ENCODE measurements at places on chromosomes 1 and 21.
A peak's percentile ranks its signal among the peaks of the same experiment; 100 is the strongest.

DNA sequence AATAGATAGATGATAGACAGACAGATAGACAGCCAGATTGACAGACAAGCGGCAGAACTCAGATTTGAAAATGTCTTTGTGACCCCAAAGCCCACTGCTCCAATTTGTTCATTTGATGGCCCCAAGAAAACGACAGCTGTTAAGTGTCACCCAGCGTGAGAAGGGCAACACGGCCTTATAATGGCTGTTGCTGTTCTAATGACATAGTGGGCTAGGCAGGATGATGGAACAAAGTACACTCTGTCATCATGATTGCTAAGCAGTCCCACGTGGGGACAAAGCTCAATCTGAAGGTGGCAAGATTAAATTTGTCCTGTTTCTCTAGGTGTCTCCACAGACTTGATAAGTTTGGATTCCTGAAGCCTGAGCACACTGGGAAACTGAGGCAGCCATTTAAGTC, 112.9 kb downstream of the DAB1 start:
- no peak for DNase-seq

- DNase-seq: no peak
Measured at GRCh38 chr1:10415211-10415930, 14.9 kb upstream of the CENPS start.

DNA sequence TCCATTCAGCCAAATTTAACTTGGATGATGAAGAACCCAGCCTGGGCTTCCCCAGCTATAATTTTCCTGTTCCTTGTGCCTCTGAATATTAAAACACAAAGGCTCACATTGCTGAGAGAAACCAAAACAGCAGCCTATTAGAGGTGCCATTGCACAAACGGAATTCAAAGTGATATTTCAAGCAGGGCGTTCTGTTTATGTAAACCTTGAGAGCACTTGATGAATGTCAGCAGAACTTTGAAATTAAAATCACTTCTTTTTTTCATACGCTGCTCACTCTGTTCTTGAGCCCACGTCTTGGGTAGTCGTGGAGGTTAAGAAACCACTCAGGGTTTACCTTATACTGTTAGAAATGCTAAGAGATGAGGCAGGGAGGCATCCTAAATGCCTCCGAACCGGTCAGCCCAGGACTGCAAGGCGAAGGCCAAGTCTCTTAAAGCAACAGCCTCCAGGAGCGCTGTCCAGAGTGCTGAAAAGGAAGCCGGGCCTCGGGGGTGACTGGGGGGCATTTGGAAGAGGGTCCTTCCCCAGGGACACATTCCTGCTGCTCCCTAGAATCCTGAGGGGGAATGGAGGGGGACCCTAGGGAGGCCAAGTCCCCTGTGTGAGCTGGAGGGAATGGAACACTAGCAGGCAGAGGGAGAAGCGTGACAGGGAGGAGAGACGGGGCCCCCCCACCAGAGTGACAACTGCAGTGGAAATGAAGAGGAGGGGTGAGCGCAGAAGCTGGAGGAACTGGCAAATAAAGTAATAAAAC, 154.8 kb upstream of the VAMP3 start:
- peak; percentile 22 for DNase-seq

DNA sequence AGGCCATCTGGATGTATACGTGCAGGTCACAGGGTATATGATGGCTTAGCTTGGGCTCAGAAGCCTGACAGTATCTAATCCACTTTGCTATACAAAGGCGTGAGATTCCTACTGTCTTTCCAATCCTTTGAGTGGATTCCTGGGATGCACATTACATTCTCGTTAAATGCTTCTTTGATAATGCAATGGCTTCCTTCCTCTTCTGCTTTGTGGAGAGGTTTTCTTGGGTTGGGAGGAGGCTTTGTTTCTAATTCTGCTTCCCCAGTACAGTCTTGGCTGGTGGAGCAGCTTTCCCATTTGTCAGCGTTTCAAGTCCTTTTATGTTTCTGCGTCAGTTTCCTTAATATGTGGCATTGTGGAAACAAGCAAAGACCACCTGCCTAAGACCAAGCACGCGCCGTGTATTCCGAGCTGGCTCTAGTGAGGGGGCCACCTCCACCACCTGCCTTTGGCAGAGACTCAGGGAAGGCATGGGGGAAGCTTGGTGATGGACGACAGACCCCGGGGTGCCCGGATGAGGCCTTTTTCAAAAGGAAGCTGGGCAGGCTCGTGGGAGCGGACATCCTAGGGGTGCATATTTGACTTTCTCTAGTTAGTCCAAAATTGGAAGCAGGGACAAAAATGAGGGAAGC, 72.7 kb downstream of the WDR4 start:
- no peak for DNase-seq

DNA sequence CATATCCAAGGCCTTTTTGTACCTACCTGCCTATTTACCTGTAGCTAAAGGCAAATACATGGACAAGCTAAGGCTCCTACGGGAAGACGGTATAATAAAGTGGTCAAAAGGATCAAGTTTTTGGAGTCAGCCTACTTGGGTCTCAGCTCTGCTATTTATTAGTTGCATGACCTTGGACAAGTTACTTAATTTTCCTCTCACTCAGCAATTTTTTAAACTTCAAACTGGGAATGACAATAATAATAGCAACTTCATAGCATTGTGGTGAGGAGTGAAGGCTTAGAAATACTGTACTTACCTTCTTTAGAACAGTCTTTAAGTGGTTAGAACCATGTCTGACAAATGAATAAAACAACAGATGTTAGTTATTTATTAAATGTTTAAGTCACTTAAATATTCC, 60.2 kb upstream of the SLC35F3 start:
- DNase-seq: no peak

DNA sequence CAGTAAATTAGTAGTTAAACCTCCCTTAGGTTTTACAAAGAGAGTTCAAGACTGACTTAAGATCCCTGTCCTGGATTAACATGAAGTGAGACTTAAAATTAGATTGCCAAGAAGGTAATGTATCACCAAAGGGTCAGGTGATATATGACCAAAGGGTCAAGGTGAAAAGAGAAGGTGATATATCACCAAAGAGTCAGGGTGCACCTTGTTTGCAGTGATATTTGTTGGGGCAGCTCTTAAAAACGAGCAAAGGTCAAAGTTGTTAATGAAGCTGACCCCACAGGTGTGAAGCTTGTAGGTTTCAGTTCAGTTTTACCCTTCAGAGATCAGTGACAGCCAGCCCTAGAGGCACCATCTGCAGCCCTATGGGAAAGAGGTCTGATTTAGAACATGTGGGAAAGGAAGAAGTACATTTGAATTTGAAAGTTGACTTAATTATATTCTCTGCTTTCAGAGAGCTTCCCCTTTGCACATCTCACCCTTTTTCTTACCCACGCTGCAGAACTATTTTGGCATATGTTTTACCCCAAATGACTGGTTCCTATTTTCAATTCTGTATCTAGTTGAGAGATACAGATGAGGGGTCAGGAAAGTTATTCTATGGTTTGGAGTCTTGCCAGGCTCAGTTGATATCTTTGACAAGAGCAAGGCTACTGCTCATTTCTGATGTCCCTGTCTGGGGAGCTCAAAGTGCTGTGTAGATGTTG, 170.8 kb downstream of the S1PR1 start:
- DNase-seq: no peak

- no peak for DNase-seq
Measured at GRCh38 chr1:201759194-201759815, 69.7 kb upstream of the IPO9 start.

- DNase-seq: no peak
Measured at GRCh38 chr21:14541841-14542490, 4.1 kb downstream of the SAMSN1 start.

- peak; percentile 73 for DNase-seq
Measured at GRCh38 chr1:91020967-91021685, 709 bp downstream of the ZNF644 start.

DNA sequence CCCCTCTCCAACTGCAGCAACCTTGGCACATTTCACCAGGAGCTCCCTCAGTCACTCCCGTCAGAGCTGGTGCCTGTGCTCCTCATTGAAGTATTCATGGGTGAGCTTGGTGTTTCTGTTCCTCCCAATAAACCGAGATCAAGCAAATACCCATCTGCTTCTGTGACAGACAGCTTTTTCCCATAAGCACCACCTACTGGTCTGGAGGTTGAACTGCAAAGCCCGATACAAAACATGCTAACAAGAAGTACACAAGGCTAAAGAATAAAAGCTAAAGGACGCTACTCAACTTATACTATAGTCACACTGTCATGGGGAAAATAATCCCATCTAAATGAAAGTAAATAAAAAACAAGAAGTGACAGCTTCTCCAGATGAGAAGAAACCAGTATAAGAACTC, 111.9 kb upstream of the C21orf91 start:
- DNase-seq: no peak

DNA sequence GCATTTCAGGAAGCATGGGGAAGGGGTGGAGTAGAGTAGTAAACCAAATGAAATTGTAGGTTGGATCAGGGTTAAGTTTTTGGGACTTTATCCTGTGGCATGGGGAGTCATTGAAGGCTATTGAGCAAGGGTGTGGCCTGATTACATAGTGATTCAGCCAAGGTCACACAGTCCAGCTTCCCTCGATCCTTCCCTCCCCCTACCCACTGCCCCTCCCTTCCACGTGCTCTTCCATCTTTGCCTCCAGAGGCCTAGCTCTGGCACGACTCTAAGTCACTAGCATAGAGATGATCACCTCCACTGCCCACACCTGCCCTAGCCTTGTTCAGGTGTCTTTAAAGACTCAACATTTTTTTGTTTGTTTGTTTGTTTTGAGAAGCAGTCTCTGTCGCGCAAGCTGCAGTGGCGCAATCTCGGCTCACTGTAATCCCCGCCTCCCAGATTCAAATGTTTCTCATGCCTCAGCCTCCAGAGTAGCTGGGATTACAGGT, 37.2 kb upstream of the SLC9A1 start:
- DNase-seq: no peak

- peak; percentile 51 for DNase-seq
Measured at GRCh38 chr1:213829780-213830179, 158.0 kb upstream of the PROX1 start.

DNA sequence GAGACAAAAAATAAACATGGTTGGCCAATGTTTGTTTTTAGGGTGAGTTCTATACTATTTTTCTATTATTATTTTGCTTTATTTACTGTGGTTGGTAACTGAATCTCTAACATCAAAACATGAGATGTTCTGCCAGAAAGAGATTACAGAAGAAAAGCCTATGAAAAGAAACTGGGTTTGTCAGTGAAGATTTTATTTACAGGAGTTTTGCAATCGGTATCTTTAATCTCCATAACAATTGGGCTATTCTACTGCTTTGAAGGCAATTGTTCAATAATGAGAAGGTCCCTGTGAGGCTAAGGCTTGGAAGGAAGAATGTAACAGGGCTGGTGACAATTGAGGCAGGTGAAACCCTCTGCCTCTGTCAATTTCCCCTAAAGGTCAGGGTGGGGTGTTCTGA, 155.5 kb downstream of the CLIC6 start:
- DNase-seq: no peak

GRCh38 chr1:189619682-189620332, 857.9 kb downstream of the BRINP3 start:
- no peak for DNase-seq

Data from cerebellar cortex (tissue), 1 donor.